CD4-positive, alpha-beta T cell treated with Interferon gamma for 1 hour (primary cell): ENCODE measurements at places on chromosomes 11 and 22.
A peak's percentile ranks its signal among the peaks of the same experiment; 100 is the strongest.

DNA sequence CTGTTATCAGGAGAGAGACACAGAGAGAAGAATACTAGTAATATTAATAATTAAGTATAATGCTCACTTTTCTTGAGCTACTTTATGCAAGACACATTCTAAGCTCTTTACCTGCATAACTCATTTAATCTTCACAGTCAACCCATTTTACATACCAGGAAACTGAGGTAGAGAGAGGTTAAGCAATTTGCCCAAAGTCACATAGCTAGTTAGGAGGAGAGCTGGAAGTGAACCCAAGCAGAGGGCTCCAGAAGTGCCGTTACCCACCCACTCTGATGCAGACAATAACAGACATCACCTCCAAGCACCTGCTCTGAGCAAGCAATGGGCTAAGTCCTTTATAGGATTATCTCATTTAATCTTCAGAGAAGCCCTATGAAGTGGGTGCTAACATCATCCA is 24.8 kb downstream of the MICAL2 start:
- no peak for DNase-seq

DNA sequence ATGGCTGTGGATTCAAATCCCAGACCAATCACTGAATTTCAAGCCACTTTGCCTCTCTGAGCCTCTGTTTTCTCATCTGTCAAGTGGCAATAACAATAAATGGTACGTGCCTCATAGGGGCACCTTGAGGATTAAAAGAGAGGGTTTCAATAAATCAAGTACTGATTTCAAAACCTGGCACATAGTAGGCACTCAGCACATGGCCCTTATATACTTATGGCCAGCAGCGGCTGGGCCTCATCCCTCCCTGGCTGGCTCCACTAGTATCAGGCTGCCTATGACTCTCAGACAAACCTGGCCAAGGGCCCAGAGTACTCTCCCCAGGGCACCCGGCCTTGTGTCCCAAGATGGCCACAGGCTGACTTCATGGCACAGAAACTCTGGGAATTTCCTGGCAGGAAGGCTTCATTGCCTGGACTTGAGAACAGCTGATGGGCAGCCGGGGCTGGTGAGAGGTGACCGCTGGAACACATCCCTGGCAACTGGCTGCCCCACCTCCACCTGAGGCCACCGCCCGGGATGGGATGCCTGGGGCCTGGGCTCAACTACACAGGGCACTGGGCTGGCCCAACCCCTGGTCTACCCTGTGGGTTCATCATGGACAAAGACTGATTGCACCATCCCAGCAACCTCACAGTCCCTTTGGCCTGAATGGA is 3.4 kb downstream of the FADS3 start:
- no peak for DNase-seq

DNA sequence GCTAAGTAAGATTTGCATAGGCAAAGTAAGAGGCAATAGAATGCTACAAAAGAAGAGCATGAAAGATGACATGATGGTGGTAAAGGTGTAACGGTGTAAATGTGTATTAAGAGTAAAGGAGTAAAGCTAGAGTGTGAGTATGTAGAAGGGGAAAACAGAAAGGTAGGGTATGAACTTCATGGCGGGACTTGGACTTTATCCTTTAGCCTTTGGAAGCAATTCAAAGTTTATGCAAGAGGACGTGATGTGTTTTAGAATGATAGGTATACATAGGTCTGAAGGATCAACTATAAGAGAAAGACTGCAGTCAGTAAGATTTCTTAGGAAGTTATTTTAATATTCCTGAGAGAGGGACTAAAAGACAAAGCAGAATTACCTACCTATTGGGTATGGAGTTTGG is 358.0 kb upstream of the FAT3 start:
- DNase-seq, result no peak

DNA sequence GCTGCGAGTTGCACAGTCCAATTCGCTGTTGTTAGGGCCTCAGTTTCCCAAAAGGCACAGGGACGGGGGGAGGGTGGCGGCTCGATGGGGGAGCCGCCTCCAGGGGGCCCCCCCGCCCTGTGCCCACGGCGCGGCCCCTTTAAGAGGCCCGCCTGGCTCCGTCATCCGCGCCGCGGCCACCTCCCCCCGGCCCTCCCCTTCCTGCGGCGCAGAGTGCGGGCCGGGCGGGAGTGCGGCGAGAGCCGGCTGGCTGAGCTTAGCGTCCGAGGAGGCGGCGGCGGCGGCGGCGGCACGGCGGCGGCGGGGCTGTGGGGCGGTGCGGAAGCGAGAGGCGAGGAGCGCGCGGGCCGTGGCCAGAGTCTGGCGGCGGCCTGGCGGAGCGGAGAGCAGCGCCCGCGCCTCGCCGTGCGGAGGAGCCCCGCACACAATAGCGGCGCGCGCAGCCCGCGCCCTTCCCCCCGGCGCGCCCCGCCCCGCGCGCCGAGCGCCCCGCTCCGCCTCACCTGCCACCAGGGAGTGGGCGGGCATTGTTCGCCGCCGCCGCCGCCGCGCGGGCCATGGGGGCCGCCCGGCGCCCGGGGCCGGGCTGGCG is at the start of gene BCR:
Gene BCR (plus strand): TSS at position 209 of the 592 bp plus-strand sequence. CDS start 452 bp downstream, outside the sequence.
- peak; percentile 61 for DNase-seq

GRCh38 chr11:19577391-19577975 is 135.2 kb upstream of the NAV2 start:
- DNase-seq, result no peak

GRCh38 chr22:37690407-37690806 is 4.3 kb downstream of the NOL12 start:
- DNase-seq, result no peak

DNA sequence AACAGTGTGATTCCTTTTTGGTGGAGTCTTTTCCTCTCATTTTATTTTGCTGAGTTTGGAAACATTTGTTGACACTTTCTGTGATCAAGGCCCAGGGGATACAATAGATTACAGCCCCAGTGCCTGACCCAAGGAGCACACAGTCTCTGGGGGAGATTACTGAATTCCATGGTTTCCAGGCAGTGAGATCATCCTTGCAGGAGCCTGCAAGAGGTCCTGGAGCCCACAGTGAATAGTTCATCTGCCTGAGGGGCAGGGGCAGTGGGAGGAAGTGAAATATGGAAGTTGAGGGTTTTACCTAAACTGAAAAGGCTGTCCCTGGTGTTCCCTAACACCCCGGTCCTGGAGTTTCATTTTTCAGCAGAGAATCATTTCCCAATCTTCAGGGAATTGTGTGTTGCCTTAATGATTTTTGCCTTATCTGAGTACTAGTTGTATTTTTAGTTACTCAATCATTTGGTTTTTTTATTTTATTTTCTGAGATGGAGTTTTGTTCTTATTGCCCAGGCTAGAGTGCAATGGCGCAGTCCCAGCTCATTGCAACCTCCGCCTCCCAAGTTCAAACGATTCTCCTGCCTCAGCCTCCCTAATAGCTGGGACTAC is 7.7 kb downstream of the CCS start:
- DNase-seq, result no peak

DNA sequence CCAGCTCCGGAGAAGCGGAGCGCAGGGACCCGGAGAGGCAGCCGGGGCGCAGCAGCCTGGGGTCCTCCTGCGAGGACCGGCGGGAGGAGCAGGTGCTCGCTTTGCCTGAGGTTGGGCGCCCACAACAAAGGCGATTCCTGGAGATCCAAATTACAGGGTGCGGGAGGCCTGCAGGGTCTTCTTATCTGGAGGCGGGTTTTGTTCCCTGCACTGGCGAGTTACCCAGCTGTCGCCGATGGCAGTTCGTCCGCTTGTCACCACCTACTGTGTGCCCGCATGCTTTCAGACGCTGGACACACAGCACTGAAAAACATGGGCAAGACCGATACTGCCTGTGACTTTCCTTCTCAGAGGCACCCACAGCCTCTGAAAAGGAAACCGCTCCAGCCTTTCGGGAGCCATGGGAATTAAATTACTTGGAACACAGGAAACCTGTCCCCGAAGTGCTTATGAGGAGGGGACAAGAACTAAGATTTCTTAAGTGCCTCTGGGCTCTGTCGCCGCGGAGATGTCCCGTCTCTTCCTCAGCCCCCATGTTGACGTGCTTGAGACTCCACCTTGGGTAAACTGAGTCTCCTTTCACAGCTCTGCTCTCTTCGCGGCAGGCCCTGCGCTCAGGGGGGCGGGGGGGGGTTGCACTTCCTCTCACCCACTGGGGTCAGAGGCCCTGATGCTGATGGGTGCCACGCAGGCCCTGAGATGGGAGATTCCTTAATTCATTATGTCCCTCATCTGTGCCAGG is 1.3 kb upstream of the ZFTA start:
- DNase-seq, result no peak

- DNase-seq, result no peak
These were observed 12.5 kb upstream of the SMIM35 start for GRCh38 chr11:118098996-118099837.

GRCh38 chr11:119378851-119379465 is 2.5 kb downstream of the USP2 start:
- no peak for DNase-seq

DNA sequence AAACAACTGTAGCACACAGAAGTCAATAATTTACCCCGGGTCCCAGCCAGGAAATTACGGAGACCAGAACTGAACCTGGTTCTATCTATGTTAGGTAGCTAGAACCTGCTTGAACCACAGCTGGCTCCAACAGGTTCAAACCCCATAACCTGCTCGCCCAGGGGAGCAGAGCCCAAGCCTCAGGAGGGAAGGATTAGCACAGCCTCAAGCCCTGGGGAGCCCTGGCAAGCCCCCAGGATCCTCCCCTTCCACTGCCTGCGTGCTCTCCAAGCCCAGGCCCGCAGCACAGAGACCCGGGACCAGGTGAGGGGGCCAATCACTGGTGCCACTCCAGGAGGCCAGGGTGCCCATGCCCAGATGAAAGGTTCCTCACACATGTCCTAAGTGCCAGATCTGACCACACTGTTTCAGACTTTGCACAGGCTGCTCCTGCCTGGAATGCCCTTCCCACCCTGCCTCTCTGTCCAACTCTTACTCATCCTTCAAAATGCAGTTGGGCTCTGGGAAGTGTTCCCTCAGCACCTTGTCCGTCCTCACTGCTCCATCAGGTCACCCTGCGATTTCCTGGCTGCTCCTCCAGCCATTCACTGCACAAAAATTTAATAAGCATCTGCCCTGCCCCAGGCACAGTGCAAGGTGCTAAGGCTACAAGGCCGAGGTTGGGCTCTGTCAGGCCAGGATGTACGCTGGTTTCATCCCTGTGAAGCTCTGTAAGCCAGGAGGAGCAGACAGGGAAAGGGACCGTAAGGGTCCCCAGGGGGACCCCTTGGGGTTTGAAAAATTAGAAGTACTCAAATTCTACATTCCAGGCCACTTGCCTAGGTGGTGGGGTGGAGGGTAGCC is 32.2 kb downstream of the ARRB1 start:
- no peak for DNase-seq

GRCh38 chr11:74269161-74269811 is 42.2 kb downstream of the P4HA3 start:
- DNase-seq, result no peak

DNA sequence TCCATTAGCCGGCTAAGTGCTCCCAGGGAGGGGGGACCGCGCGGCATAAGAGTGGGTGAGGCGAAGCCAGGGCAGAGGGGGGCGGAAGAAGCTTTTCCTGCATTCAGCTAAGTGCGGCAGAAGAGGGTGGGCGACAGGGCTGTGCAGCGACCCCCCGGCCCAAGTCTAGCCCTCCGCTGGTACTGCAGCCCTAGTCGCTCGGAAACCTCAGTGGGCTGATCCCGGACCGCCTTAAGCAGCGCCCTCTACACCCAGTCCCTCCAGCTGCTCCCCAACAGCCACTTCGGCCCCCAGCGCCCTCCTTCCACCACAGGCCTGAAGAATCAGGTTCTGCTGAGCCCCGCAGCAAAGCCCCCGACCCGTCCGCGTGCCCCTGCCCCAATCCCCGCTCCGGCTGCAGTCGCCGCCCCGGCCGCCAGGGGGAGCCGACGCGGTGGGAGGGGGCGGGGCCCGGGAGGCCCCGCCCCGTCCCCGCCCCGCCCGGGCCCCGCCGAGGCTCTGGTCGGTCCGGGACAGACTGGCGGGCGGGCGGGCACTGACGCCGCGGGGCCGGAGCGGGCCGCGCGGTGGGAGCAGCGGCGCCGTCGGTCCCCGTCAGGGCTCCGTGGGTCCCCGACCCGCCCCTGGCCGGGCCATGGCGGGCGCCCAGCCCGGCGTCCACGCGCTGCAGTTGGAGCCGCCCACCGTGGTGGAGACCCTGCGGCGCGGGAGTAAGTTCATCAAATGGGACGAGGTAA is at the start of gene PLCB3:
Gene PLCB3 (plus strand): TSS at position 515 of the 737 bp plus-strand sequence. CDS start 120 bp downstream, at position 635.
- peak; percentile 62 for DNase-seq

- DNase-seq, result peak; percentile 43
These were observed 10.3 kb downstream of the PARVG start for GRCh38 chr22:44191036-44191454.

- no peak for DNase-seq
These were observed 56.3 kb upstream of the ATXN10 start for GRCh38 chr22:45615364-45615763.
